ENCODE measurements at places on chromosomes 6 and 20.

GRCh38 chr20:49392745-49393144 lies 89.7 kb downstream of the KCNB1 start:
- no peak for DNase-seq

- no peak for DNase-seq
Observed at GRCh38 chr6:31530659-31531058, 1.9 kb downstream of the MCCD1 start.

DNA sequence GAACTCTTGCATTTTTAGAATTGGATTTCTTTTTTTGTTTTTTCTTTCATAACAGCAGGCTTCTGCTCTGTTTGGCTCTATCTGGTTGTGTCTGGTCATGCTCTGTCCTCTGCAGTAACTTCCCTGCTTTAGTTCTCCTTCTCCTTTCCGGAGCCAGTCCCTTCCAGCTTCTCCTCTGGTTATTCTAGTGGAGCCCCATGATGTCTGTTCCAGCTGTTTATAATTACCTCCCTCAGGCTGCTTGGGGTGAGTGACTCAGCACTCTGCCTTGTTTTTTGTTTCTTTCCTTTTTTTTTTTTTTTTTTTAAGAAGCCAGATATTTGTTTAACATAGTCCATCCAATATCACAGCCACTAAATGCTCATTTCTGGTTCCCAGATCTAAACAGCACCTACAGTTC lies 409.6 kb downstream of the MAFB start:
- DNase-seq = no peak

DNA sequence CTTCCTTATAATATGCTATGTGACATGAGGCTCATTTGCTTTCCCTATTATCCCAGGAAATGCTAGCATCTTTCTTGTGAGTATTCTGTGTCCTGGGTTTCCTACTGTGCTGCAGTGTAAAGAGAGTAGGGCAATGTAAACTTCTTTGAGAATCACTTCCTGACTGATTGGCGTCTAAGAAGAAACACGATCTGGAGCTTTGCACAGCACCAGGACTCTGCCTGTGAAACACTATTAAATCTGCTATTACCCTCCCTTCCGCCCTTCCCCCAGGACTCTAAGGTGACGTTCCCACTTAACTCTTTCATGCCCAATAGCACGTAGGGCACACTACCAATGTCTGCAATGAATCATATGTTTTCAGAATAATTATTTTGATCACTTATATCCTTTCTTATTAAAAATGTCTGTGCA lies 607.3 kb upstream of the CITED2 start:
- peak; percentile 77 for DNase-seq

DNA sequence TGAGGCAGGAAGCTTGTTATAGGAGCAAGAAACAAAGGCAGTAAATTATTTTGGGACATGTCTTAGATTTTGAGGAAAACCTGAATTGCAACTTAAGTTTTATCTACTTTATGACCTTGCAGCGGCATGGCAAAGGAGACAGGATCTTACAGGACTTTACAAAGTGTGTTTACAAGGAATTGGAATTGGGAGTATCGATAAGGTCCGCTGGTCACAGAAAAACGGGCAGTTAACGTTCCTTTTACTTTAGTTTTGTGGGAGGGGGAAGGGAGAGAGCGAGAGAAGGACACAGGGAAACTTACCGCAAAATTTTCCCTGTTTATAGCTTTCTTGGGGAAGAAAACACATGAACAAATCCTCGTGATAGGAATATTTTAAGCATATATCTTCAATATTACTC lies 1607.2 kb downstream of the GRIK2 start:
- no peak for DNase-seq

GRCh38 chr6:69584536-69584912 lies 212.3 kb downstream of the LMBRD1 start:
- no peak for DNase-seq

DNA sequence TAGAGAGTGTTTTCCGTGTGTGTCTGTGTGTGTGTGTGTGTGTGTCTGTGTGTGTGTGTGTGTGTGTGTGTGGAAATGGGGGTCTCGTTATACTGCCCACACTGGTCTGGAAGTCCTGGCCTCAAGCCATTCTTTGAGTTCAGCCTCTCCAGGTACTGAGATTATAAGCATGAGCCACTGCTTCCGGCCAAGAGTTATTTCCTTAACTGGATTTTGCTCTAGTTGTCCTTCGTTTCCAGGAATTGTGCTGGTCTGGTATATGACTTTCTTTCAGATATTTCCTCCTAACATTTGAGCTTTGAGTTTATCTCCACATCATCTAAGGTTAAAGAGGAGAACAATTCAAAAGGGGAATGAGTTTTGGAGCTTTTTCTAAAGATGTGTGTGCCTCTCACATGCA lies 124.8 kb downstream of the SH3BGRL2 start:
- peak; percentile 20 for DNase-seq

DNA sequence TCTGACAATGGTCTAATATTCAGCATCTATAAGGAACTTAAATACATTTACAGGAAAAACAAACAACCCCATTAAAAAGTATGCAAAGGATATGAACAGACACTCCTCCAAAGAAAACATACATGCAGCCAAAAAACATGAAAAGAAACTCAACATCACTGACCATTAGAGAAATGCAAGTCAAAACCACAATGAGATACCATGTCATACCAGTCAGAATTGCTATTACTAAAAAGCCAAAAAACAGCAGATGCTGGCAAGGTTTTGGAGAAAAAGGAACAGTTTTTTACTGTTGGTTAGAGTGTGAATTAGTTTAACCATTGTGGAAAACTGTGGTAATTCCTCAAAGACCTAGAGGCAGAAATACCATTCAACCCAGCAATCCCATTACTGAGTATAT lies 339.0 kb upstream of the ADGRB3 start:
- DNase-seq = no peak

DNA sequence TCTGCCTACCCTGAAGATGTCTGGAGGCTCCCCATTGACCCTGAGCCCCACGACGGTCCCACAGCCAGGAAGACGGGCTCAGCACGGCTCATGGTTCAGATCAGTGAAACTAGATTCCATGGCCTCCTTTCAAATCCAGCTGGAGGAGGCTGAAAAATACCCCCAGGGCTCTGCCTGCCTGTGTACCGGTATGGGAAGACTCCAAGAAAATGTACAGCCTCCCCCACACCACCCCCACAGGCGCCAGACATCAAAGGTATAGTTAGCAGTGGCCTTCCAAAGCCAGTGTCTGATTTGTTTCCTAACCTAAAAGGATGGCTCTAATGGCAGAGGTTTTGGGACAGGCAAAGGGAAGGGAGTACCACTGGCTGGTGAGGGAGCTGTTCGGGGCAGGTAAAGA lies 86.2 kb upstream of the SNAP25 start:
- no peak for DNase-seq

DNA sequence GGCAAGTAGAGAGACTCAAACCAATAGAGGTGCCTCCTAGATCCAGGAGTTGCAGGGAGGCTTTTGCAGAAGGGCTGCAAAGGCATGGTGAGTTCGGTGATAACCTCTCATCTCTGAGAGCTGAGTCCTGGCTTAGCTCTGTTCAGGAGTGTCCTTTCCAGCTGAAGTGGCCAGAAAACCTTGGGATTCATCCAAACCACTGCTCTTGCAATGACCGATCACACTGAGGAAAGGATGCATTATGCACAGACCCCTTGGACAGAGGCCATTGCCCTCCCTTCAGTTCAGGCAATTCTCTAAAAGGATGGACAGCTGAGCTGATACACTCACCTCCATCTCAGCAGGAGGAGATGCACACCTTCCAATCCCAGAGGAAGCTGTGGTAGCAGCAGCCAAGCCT lies 158.8 kb upstream of the ENPP5 start:
- peak; percentile 29 for DNase-seq

GRCh38 chr20:24989162-24989561 lies 3.4 kb downstream of the APMAP start:
- peak; percentile 17 for DNase-seq

DNA sequence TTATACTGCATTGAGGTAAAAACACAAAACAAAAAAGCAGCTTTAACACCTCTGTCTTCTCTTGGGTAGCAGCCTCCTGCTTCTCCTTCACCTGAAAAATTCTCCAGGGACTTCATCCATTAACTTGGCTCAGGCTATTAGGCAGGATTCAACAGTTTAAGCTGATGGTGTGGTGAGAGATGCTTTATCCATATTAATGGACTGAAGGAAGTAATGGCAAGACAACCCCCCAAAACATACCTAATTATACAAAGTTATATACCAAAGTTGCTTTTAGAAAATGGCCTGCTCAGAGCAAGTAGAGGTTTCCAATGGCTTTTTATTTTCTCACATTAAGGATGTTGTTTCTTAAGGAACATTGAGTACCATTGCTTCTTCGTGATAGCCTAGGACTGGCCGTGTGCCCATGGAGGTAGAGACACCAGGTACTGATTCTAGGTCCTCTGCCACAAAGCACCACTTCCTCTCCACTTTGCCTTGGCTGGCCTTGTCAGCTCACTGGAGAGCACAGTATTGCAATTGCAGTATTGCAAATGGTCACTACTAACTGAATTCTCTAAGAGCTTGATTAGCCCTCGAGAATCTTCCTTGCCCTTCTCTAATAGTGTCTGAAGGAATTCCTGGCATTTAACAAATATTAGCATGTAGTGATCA lies 7.3 kb downstream of the EDN1 start:
- no peak for DNase-seq

DNA sequence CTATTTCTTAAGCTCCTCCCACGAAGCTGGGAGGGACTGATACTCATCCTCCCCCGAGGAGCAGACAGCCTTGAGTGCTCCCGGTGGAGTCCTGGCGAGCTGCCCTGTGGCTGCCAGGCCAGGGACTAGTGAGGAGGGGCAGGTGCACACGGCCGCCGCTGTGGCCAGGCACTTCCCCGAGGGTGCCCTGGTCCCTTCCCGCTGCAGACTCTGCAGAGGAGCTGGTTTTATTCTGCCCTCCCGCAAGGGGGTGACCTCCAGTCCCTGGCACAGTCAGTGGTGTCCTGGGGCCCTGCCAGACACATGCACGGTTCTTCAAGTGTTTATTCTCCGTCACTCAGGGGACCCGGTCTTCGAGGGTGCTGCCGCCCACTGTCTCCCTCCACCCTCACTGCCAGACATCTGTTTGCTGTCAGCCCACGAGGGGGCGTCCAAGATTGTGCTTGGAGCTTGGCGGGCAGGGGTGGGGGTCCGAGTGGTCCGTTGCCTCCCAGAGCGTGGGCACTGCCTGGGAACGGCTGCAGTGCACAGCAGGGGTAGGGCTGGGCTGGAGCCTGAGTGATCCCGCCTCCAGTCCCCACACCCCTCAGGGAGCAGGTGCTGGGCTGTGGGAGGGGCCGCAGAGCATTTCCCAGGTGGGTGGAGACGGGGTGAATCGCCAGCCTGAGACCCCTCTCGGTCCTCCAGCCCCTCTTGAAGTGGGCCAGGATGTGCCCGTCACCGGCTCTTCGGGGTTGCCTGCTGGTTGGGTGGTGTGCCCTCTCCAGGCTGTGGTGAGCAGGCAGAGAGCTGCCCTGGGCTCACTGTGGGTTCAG lies 3.1 kb upstream of the CABLES2 start:
- DNase-seq = peak; percentile 78

DNA sequence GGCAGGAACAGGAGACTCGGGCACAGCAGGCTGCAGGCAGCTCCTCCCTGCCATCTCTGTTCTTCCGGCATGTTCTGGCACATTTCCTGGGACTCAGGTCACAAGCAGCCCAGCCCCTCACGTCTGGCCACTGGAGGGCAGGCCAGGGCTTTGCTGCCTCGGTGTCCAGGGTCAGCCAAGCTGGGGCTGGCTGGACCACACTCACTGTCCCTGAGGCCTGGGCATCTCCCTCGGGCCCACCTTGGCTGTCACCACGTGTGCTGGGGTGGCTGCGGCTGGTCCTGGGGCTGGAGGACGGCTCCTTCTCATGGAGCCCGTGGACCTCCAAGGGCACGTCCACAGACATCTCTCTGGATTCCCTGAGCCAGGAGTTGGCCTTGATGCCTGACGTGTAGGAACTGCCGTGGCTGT lies 18.5 kb downstream of the FRMD1 start:
- peak; percentile 81 for DNase-seq

DNA sequence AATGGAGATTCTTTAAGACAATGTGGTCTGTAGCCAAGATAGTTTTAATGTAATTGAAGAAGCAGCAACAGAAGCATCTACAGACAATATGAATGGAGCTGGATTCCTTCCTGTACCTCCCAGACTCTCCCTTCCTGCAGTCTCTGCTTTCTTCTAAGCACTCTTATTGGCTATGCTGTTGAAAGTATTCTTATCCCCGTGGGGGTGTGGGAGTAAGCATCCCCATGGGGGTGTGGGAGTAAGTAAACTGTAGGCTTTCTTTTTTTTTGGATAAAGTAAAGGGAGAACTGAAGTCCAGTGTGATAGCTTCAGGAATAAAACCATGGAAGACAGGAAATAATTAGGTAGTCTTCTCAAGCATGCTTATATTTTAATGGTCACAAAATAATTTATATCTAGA lies 4.1 kb downstream of the PKIB start:
- no peak for DNase-seq

GRCh38 chr6:89007209-89008000 lies 44.0 kb upstream of the RNGTT start:
- no peak for DNase-seq

GRCh38 chr20:57718490-57719009 lies 8.7 kb upstream of the PMEPA1 start:
- peak; percentile 98 for DNase-seq

DNA sequence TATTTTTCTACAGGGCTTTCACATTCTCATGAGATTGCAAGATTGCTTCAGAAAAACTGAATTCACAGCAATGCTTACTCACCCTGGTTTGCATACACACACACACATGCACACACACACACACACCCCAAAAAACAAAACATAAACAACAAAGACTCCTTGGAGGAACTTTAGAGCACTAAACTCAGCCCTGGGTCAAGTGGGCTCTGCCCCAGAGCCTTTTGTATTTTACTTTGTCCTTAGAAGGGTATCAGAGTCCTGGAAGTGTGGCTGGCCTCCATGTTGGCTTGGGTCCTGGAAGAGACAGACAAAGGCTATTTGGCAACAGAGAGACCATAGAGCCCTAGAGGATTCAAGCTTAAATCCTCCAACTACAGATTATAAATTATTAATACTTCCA lies 8.0 kb upstream of the CST9 start:
- DNase-seq = no peak

DNA sequence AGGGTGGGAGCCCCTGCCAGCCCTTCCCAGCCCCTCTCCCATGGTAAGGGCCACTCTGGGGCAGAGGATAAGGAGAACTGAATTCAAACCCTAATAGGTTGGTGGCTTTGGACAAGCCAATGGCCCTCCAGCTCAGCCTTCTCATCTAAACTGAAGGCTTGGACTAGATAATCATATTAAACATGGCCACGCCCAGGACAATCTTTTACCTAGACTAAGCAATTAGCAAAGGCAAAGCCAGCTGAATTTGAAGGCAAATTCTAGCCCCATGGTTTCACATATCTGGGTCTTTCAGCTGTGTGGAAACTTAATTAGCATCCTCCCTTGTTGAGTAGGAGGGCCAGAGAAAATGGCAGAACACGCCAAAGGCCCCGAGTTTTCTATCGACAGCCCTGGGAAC lies 10.7 kb downstream of the SLC22A23 start:
- no peak for DNase-seq

DNA sequence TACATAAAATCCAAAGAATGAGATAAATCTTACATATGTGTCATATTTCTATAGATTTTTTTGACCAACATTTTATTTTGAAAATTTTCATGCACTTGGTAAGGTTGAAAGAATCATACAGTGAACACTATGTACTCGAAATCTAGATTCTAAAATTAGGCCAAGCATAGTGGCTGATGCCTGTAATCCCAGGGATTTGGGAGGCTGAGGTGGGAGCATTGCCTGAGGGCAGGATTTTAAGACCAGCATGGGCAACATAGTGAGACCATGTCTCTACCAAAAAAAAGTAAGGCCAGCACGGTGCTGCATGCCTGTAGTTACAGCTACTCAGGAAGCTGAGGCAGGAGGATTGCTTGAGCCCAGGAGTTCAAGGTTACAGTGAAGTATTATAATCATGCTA lies 158.6 kb downstream of the LAMA2 start:
- no peak for DNase-seq

- DNase-seq = peak; percentile 87
Observed at GRCh38 chr6:1604158-1605003, 5.3 kb upstream of the FOXC1 start.

Measured in stomach (tissue), 19 donors.